ENCODE measurements at places on chromosomes 5 and 9.

DNA sequence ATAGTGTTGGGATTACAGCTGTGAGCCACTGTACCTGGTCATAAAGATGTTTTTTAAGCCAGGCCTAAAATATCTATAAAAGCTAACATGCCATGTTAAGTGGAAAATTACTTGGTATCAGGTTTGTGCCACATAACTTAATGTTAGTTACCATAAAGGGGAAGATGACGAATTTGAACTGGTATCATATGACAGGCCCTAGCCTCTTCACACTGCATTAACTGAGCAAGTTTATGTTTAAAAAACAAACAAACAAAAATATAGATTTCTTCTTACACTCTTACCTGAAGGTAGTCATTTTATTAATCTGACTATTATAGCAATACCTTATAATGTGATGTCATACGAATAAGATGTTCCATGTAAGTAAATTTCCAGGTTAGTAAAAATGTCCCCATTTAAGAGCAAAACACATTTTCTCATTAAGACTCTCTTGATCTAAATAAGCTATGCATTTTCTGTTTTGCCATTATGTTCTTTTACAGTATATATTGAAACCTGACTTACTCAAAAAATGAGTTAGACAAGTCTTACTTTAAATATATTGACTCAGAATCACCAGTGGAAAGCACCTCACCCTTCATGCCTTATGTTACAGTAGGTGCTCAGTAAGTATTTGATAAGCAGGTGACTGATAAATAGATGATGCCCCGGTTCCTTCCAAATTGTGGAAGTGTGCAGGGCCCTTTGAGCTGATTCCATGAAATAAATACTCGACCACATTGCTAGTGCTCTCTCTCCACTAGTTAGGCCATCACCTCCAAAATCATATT lies 125.4 kb downstream of the CDC42SE2 start:
- DNase-seq = no peak

- no peak for DNase-seq
Observed at GRCh38 chr5:95857185-95857945, 34.8 kb upstream of the GLRX start.

DNA sequence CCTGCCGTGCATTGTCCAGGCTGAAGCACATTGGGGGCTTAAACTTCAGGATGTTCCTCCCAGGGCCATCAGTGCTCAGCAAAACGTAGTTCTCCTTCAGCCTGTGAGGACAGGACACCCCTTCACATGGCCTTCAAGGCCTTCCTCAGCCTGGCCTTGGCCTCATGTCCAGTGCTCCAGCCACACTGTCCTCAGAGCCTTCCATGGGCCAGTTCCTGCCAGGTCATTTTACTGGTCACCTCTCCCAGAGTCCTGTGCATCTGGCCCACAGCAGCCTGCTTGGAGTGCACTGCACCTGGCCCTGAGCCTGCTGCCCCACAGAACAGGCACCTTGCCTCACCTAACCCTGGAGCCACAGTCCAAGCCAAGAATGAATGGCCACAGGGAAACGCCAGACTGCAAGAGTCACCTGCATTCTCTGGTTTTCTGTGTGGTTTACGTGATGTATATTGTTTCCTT lies 8.7 kb downstream of the HNRNPAB start:
- no peak for DNase-seq

DNA sequence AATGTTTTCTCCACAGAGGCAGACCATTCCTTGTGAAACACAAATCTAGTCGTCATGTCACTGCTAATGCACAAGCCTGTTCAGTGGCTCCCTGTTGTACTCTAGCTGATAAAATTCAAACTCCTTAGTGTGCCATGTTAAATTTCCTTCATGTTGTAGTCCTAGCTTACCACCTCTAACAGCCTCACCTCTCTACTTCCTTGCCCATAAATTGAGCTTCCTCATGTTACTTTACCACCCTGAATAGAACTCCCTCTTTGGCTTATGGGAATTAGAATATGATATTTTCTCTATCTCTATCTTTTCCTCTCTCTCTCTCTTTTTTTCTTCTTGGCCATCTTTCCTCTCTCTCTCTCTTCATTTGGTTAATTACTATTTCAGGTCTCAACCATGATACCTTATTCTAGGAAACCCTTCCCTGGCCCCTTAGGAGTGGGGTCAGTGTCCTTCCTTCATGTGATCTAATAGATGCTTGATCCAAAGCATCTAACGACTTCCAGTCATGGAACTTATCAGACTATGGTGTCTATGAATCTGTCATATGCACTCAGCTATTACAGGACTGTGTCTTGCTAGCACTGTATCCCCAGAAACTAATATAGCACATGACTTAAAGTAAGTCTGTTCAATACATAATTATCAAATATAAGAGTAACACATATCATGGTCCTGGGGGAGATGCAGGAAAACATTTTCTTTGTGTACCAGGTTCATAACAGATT lies 31.5 kb upstream of the ALDH1A1 start:
- no peak for DNase-seq

GRCh38 chr5:24480952-24481351 lies 163.8 kb downstream of the CDH10 start:
- DNase-seq = no peak

DNA sequence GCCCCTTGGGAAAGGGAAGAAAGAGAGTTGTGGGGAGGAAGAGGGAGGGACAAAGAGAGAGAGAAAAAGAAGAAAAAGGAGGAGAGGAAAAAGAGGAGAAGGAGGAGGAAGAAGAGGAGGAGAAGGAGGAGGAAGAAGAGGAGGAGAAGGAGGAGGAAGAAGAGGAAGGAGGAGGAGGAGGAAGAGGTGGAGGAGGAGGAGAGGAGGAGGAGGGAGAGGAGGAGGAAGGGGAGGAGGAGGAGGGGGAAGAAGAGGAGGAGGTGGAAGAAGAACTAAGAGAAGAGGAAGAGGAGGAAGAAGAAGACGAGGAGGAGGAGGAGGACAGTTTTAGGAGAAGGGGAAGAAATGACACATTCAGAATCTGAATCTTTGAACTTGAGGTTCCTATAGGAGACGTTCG lies 7.4 kb downstream of the SLC36A2 start:
- DNase-seq = no peak

GRCh38 chr9:3698531-3698930 lies 172.7 kb upstream of the RFX3 start:
- no peak for DNase-seq

DNA sequence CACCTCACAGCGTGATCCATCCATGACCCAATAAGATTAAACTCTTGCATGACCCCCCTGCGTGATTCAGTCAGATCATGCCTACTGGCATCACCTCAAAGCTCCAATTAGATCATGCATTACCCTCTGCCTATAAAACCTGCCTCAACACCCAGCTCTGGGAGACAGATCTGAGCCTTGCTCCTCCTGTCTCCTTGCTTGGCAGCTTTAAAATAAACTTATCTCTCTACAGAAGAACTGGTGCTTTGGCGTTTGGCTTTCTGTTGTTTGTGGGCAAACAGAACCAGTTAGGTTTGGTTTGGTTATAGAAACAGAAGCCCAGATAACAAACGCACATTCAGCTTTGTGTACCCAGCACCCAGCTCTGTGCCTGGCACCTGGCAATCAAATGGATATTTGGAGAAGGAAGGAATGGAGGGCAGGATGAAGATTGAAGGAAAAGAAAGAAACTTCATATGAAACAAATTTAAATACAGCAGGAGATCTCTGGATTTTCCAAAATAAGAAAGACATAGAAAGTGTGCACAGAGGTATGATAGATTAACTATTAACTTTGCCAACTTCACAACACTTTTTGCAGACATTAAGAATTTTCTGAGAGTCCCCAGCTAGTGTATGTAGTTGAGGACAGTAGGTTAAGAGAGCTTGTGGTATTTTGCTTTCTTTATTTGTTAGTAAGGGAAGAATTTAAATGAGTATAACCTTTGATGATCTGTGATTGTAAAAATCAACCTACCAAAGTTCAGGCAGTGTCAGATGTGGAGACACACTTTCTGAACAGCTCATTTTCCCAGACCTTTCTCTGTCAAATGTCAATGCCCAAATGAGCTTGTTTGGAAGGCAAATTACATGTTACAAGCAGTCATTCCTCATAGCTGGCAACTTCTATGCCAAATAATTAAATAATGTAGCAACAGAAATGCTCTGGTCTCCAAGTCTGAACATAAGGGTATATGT lies 102.1 kb upstream of the ASTN2 start:
- no peak for DNase-seq

GRCh38 chr9:710951-711745 lies 130.3 kb upstream of the DMRT1 start:
- no peak for DNase-seq

DNA sequence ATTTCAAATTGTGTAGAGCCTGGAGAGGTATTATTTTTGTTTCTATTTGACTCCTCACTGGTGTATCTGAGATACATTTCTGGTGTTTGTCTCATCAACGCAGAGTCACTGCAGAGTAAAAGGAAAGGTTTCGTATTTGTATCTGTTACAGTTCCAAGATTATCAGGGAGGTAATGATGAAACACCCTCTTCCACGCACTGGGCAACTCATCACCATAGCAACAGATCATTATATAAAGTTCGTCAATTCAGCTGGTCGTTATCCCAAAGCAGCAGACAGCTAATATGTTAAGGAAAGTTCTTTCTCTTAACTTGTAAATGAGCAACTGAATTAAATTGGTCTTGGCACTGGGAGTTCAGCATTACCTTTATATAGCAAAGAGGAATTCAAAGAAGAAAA lies 513.5 kb downstream of the MTRR start:
- no peak for DNase-seq

DNA sequence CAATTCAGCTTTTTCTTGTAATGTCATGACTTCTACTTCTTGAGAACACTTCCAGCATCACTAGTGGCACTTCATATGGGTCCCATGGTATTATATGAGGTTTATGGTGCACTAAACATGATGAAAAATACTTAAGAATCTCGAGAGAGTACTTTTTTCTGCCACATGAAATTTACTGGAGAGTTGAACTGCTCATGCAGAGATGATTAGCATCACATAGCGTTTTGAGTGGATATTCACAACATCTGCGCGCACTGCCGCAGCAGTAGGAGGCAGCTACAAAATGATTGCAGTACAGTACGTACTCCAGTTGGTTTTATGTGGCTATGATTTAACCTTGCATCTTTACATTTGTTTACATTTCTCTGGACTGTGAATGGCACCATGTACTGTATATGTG lies 14.7 kb downstream of the RAD1 start:
- DNase-seq = no peak

- DNase-seq = no peak
Observed at GRCh38 chr5:125394661-125395280, 648.3 kb upstream of the ZNF608 start.

DNA sequence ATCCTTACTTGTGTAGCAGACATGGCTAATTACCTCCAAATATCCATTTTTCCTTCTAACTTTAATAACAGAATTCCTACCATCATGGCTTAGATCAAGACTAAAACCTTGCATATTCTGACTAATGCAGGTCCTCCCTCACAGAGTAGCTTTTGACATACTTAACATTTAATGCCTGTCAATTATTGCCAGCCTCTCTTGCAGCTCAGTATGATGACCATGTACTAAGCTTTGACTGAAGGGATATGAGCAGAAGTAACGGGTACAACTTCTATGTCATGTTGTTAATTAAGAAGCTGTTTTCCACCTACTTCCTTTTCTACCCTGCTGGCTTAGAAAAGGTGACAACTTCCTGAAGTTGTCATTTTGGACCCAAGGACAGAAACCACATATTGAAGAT lies 533.4 kb downstream of the PSAT1 start:
- no peak for DNase-seq

DNA sequence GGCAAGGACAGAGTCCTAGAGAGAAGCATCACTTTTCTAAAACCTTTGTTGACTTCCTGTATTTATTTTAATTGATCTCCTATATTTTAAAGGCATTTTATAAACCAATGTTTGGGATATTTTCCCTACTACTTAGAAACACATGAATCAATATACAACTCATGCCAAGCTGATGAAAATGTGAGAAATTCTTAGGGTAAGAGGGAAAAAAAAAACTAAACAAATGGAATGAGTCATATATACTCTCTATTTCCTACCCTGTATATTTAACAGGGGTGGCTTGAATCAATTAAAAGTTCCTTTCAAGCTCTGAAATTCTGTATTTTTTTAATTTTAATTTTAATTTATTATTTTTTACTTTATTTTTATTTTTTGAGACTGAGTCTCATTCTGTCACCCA lies 19.6 kb downstream of the BAAT start:
- DNase-seq = no peak

All from immature natural killer cell (primary cell).